ENCODE measurements at places on chromosomes 2 and 18. TPM values are rescaled to one million over a fixed set of nuclear protein-coding genes. Genes with fewer than 3 reads are reported as not detected.
A peak's percentile ranks its signal among the peaks of the same experiment; 100 is the strongest.

- ATAC-seq, result no peak
Measured at GRCh38 chr2:84052043-84052442, 407.0 kb downstream of the SUCLG1 start.

GRCh38 chr2:19225126-19225525 is 133.3 kb downstream of the OSR1 start:
- ATAC-seq, result no peak

- no peak for ATAC-seq
Measured at GRCh38 chr18:35159782-35160181, 81.1 kb upstream of the ZNF397 start.

DNA sequence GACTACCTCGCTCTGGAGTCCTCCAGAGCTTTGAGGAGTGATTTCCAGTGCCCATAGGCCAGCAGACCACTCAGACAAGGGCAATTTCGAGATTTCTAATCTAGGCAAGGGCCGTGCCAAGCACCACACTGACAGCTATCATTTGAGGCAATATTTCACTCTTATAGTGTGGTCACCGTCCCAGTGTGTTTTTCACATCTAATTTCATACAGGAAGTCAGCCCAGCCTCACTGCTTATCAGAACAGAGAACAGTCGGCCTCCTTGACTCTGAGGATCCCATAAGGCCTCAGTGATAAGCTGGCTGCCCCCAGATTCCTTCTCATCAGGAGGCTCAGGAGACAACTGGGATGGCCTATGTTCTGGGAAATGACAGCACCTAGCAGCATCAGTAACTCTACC is 581 bp downstream of the CAPN14 start:
- ATAC-seq, result no peak

Gene FBXO15
- 0.27 TPM for total RNA-seq

DNA sequence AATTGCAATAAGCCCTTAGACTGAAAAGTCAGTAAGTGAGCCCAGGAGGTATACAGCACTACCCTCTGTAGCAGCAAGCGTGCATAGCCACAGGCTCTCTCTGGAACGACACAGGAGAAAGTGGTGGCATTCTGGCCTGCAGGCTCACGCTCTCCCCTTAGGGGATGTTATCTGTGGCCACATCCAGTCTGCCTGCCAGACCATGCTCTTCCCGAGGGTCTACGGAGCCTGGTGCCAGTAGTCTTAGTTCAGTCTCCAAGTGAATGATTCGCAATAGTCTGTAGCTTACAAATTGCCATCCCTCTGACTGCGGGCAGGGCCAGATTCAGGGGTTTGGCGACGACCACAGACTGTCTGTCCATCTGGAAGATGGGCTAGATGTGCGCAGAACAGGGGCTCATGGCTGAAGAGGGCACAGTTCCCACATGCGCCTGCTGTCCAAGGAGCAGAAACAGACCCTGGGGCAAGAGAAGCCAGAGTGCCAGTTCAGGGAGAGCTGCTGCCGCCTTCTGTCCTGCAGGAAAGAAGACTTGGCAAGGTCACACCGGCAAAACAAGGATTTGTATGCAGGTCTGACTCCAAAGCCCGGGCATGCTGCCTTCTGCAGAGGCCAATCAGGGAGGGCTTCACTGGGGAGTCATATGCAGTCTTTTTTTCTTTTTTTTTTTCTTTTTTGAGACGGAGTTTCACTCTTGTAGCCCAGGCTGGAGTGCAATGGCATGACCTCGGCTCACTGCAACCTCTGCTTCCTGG is 3.5 kb upstream of the KLF11 start:
- ATAC-seq, result no peak

Gene TMEM247
- not detected for total RNA-seq

- ATAC-seq, result no peak
Measured at GRCh38 chr2:148430101-148430500, 214.4 kb upstream of the EPC2 start.

GRCh38 chr2:234725528-234726264 is 226.1 kb upstream of the SH3BP4 start:
- ATAC-seq, result no peak

Gene CSRNP3
- total RNA-seq, result 2.5 TPM

DNA sequence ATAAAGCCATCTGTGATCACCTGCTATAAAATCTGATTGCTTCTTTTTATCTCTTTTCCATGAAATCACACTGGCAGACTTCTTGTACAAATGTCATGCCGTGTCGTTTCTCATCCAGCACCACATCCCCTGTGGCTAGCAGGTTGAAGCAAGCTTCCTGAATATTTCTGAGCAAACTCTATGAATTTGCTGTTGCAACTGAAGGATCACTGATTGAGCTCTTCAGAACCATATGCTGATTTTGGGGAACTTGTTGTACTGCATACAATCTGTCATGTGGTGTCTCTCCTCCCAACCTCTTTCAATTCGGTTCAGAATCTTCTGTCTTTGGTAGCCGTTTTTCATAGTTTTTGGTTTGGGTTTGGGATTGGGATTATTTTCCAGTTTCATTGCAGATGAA is 57.7 kb upstream of the RBMS1 start:
- no peak for ATAC-seq

Gene SERPINB2
- 1.2 TPM for total RNA-seq

GRCh38 chr2:16155366-16155765 is 215.0 kb downstream of the MYCN start:
- no peak for ATAC-seq

DNA sequence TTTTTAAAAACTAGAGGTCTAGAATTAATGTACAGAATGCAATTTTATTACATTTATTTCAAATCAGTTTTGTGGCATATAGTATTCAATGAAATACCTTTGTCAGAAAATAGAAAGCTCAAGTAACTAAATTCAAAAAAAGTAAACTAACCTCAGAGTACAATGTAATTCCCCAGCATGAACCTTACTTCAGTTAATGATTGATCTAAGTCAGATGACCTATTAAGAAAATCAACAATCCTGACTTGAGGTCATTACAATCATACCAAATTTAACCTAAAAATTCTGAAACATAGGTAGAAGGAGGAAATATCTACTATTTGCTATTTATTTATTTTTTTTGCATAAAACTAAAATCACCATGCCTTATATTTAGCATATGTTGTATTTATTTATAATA is 142.9 kb downstream of the CCDC102B start:
- ATAC-seq, result no peak

DNA sequence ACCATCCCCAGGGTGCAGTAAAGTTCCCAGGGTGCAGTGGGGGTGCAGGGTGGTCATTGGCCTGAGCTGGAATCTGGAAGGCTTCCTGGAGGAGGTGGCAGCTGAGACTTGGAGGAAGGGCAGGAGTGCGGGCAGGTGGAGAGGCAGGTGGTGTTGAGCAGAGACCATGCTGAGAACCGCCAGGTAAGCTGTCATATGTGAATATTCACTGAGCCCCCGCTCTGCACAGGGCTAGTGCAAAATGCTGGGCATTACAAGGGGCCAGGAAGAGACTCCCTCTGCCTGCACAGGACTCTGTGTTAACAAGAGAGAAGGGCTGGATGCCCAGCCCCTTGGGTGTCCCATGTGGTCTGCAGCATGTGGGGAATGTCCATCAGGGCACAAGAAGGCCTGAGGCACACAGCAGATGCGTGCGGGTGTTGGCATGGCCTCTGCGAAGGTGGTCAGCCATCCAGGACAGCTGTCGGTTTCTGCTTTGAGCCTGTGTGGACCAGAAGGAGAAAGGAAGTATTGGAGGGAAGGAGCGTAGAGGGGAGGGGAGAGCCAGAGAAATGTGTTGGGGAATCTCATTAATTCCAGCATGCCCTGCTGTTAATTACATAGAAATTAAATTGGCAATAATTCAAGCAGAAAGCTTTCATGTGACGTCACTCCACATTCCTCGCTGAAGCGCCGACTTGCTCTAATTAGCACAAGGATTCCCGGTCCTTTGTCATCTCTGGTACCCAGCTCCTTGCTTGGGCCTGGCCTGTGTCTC is 62.8 kb upstream of the OTOS start:
- ATAC-seq, result no peak

DNA sequence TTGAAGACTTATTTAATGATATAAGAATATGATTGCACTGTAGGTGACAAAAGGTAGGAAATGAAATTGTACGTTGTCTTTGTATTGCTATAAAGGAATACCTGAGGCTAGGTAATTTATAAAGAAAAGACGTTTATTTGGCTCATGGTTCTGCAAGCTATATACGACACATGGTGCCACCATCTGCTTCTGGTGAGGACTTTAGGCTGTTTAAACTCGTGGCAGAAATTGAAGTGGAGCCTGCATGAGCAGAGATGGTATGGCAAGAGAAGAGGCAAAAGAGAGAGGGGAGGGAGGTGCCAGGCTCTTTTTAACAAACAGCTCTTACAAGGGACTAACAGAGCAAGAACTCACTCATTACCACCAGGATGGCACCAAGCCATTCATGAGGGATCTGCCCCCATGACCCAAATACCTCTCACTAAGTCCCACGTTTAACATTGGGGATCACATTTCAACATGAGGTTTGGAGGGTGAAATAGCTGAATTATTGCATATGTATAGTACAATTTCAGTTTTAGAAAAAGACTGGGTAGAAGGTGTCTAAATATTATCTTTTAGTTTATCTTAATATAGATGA is 86.8 kb downstream of the GULP1 start:
- no peak for ATAC-seq

DNA sequence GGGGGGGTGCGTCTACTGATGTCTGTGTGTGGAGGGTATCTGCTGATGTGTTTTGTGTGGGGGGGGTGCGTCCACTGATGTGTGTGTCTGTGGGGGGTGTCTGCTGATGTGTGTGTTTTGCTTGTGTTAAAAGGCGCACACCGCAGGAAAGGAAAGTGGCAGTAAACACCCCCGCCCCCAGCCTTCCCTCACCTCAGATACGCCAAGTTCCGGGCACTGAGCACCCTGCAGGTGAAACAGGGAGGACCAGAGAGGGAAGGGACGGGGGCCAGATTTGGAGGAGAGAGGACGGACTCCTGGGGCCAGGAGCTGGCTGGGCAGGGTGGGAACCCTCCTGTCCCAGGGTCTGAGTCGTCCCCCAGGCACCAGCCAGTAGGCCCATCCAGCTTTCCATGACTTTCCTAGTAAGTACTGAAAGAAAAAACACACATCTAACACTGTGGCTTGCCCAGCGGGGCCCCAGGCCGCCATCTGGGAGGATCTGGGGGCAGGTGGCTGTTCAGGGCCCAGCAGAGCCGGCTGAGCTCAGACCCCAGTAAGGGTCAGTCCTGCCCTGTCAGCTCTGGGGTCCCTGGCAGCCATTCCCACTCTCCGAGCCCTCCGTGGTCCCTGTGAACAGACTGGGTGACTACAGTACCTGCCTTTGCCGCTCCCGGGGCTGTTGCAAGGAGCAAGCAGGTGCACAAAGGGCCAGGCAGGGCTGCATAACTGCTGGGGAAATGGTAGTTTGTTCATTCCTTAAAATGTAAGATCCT is 126.9 kb downstream of the NFATC1 start:
- ATAC-seq, result no peak

Gene MARCO
- 1.9 TPM for total RNA-seq

GRCh38 chr2:174959787-174960186 is 45.4 kb downstream of the CHN1 start:
- no peak for ATAC-seq

Gene HNMT
- total RNA-seq, result 52.8 TPM

- peak; percentile 25 for ATAC-seq
Measured at GRCh38 chr2:3951131-3951954, 248.0 kb downstream of the DCDC2C start.

GRCh38 chr18:57075716-57076400 is 71.0 kb upstream of the BOD1L2 start:
- ATAC-seq, result no peak

Gene HMSD
- total RNA-seq, result not detected

DNA sequence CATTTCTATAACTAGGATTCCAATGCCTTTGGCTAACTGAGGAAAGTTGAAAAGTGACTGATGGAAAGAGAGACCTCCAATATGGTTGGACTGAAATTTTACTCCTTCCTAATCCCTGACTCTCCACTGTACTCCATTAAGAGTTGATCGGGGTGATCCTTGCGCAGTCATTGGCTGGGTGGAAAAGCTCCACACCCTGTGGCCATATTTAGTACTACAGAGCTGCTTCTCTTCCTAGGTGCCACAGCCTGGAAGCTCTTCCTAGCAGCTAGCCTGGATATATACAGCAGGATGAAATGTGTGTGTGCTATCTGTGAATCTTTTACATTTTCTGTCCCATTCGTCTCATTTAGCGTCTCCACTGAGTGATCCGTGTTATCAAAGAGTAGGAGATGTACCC is 71.2 kb downstream of the MEP1B start:
- ATAC-seq, result no peak

DNA sequence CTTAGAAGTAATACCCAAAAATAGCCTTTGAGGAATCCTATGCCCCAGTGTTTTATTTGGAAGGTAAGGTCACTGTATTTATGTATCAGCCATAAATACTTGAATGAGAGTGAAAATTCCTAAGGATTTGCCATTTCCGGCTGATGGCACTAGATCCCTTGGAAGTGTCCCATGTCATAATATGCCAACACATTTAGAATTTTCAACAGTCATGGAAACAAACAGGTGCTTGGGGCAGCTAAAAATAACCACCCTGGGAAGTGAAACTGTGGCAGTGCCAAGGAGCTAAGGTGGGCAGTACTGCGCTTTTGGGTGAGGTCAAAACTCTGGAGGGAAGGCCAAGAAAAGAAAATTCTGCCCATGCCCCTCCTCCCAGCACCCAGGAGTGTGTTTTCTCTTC is 80.2 kb downstream of the TCF7L1 start:
- no peak for ATAC-seq

GRCh38 chr2:43391878-43392215 is 165.4 kb upstream of the ZFP36L2 start:
- peak; percentile 69 for ATAC-seq

Gene TANC1
- 37.4 TPM for total RNA-seq

GRCh38 chr2:237600205-237600846 is 9.8 kb upstream of the RAB17 start:
- peak; percentile 78 for ATAC-seq

Gene ANKRD30B
- total RNA-seq, result not detected

- ATAC-seq, result no peak
Measured at GRCh38 chr2:71456617-71457016, 3.3 kb downstream of the DYSF start.

Gene C2orf69
- total RNA-seq, result 13.1 TPM

Gene CRYGD
- total RNA-seq, result not detected

GRCh38 chr2:39938035-39938835 is 159.2 kb upstream of the THUMPD2 start:
- ATAC-seq, result no peak

Gene MYL12A
- 193 TPM for total RNA-seq

Gene CPLX4
- not detected for total RNA-seq

DNA sequence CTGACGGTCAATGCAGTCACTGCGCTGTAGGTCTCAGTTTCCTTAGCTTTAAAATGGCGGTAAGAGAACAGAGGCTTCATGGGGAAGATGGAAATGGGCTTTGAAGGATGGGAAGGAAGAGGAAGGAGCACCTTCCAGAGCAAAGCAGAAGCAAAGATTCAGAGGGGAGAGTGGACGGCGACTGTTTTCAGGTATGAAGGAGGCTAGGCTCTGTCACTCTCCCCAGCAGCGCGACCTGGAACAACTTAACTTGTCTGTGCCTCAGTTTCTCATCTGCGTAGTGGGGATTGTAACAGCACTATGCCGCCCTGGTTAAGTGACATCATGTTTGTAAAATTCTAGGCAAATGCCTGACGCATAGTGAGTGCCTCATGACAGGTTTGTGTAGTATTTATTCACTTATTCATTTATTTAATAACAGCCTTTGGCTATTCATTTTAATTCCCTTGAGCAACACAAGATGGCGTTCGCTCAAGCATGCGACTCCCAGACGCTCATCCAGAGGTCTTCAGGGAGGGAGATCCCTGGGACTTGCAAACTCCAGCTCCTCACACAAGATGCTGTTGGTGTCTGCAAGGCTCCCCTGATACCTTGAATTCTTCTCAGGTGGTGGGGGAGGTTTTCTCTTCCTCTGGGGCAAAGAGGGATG is 336.3 kb downstream of the DYSF start:
- no peak for ATAC-seq
